ENCODE measurements at places on chromosomes 13 and 19. TPM values are rescaled to one million over a fixed set of nuclear protein-coding genes. Genes with fewer than 3 reads are reported as not detected.

Gene ALOX5AP
- not detected for total RNA-seq

DNA sequence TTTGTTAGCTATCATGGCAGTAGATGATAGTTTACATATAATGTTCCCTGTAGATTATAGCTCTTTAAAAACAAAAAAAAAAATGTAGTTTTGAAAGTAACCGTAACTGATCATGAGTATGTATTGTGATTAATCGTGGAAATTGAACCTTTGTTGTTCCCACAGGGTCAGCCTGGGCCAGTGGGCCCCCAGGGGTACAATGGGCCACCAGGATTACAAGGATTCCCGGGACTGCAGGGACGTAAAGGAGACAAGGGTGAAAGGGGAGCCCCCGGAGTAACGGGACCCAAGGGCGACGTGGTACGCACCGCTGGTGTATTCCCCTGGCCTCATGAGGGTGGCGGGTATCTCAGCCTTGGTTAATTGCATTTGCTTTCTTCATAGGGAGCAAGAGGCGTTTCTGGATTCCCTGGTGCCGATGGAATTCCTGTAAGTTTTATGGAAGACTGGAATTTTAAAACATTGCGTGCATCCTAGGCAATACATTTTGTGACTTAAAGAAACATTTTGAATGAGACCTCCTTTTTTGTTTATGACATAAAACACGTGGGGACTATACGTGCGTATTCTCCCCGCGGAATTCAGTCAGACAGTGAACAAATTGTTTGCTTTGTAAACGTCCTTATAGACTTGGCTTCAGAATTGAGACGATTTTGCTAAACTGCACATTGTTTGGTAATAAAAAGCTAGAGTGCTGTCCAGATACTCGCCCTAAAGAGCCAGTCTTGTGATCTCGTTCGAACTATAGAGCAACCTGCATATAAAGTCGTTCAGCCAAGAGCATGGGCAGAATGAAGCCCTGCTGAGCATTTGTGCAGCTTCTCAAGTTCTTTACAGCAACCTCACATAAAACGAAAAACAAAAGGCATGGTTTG, 117.7 kb downstream of the COL4A2 start:
- no peak for DNase-seq
- H3K36me3 ChIP-seq, result peaks cover 4% of the 10 kb centered on the region
- no peaks in the 10 kb centered on the region for H3K4me1 ChIP-seq
- no peak overlapping the region for H3K4me3 ChIP-seq

DNA sequence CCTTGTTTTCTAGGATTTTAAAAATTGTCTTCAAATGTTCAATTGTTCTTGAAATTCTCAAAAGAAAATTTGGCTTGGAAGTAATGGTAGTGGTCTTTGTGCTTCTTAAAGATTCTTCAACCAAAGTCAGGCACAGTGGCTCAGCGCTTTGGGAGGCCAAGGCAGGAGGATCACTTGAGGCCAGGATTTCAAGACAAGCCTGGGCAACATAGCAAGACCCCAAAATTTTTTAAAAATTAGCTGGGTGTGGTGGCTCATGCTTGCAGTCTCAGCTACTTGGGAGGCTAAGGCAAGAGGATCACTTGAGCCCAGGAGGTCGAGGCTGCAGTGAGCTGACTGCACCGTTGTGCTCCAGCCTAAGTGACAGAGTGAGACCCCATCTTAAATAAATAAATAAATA, 153.5 kb upstream of the ZNF507 start:
- no peak for DNase-seq
- H3K27ac ChIP-seq, result no peak overlapping the region
- no peak overlapping the region for H3K4me3 ChIP-seq

- no peaks in the 10 kb centered on the region for H3K36me3 ChIP-seq
- peaks cover 17% of the 10 kb centered on the region for H3K4me1 ChIP-seq
- peaks cover 2% of the 10 kb centered on the region for H3K27me3 ChIP-seq
- DNase-seq, result no peak
- H3K4me3 ChIP-seq, result no peak overlapping the region
Observed at GRCh38 chr13:111657013-111657412, 336.6 kb downstream of the TEX29 start.

GRCh38 chr19:45349430-45349941, 8.9 kb downstream of the KLC3 start:
- no peaks in the 10 kb centered on the region for H3K27me3 ChIP-seq
- no peak for DNase-seq
- 0 out of 2 replicates have a peak, but pooled peaks cover 3% of the 10 kb centered on the region for H3K4me1 ChIP-seq
- H3K36me3 ChIP-seq, result peaks cover 28% of the 10 kb centered on the region
- H3K4me3 ChIP-seq, result no peak overlapping the region
- H3K27ac ChIP-seq, result no peak overlapping the region

- no peaks in the 10 kb centered on the region for H3K27me3 ChIP-seq
- peak overlapping the region; percentile 17 for H3K27ac ChIP-seq
Observed at GRCh38 chr13:104301171-104301975, 1235.2 kb upstream of the SLC10A2 start.

Gene WDR88
- 0.28 TPM for total RNA-seq

- H3K27me3 ChIP-seq, result peaks cover 6% of the 10 kb centered on the region
- H3K36me3 ChIP-seq, result no peaks in the 10 kb centered on the region
- peak; percentile 56 for DNase-seq
- H3K4me3 ChIP-seq, result no peak overlapping the region
Observed at GRCh38 chr13:39415008-39415802, 187.8 kb downstream of the LHFPL6 start.

DNA sequence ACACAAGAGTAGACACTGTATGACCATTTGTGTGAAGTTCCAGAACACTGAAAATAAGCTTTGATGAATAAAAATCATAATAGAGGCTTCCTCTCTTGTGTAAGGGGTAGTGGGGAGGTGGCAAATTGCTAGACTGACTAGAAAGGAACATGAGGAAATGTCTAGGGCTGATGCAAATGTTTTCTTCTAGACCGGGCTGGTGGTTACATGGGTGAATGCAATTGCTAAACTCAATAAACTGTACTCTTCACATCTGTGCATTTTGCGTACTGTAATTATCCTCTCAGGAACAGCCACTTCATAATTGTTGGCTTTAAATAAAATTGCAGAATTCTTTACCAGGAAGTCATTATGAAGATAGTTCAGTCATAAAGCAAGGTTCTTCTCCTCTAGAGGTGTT, 5.2 kb upstream of the KBTBD7 start:
- H3K27me3 ChIP-seq, result no peaks in the 10 kb centered on the region
- H3K36me3 ChIP-seq, result no peaks in the 10 kb centered on the region
- no peak overlapping the region for H3K4me3 ChIP-seq

GRCh38 chr13:51093574-51093973, 17.5 kb downstream of the C13orf42 start:
- no peaks in the 10 kb centered on the region for H3K27me3 ChIP-seq
- peaks cover 2% of the 10 kb centered on the region for H3K36me3 ChIP-seq
- no peak overlapping the region for H3K4me3 ChIP-seq
- no peak overlapping the region for H3K27ac ChIP-seq
- H3K4me1 ChIP-seq, result peaks cover 19% of the 10 kb centered on the region
- no peak for DNase-seq

Gene ZNF208
- not detected for total RNA-seq

Measured in WTC11 (cell line).